ENCODE measurements at places on chromosomes 6 and 20. TPM values are rescaled to one million over a fixed set of nuclear protein-coding genes. Genes with fewer than 3 reads are reported as not detected.

Gene METTL24
- not detected for total RNA-seq

Gene SIRPB2
- not detected for total RNA-seq

Gene ADGRF5
- not detected for total RNA-seq

Gene SCRT2
- total RNA-seq = not detected

Gene RNF217
- 7.0 TPM for total RNA-seq

Gene PDE7B
- total RNA-seq = 1.7 TPM

Gene SLC52A3
- total RNA-seq = not detected

Gene BTN1A1
- not detected for total RNA-seq

Gene SERPINB1
- total RNA-seq = 38.9 TPM

Gene RSPH3
- total RNA-seq = 1.3 TPM

Gene ZC2HC1B
- not detected for total RNA-seq

Gene MTFR2
- 4.5 TPM for total RNA-seq

Gene TCF21
- total RNA-seq = not detected

Gene GRIK2
- total RNA-seq = 2.9 TPM

Gene SNAP25
- total RNA-seq = 1.2 TPM

Gene ABHD16B
- not detected for total RNA-seq

Gene HLA-DOB
- total RNA-seq = not detected

Gene CTAGE9
- total RNA-seq = not detected

Gene WFDC12
- not detected for total RNA-seq

Gene UTRN
- 24.0 TPM for total RNA-seq

Gene PRRT1
- total RNA-seq = 0.10 TPM

Gene PACRG
- not detected for total RNA-seq

Gene KCNS1
- total RNA-seq = not detected

Gene FLRT3
- 36.5 TPM for total RNA-seq

Gene FBXO30
- 3.3 TPM for total RNA-seq

Gene PABPC1L
- total RNA-seq = 1.4 TPM

Gene C20orf144
- not detected for total RNA-seq

Gene SUPT3H
- 5.9 TPM for total RNA-seq

Gene RAET1L
- total RNA-seq = not detected

Gene SLC26A8
- not detected for total RNA-seq

Gene TGM3
- not detected for total RNA-seq

Gene CRIP3
- not detected for total RNA-seq

Gene AURKA
- total RNA-seq = 97.8 TPM

Gene RBBP8NL
- not detected for total RNA-seq

Gene XKR7
- not detected for total RNA-seq

Gene TRIM10
- total RNA-seq = not detected

Gene TNFRSF6B
- total RNA-seq = 0.39 TPM

Gene PREX1
- 2.8 TPM for total RNA-seq

Gene FAM184A
- 1.4 TPM for total RNA-seq

Gene NEURL2
- total RNA-seq = 1.8 TPM

Gene SNX14
- 40.4 TPM for total RNA-seq

Gene CCDC170
- total RNA-seq = not detected

Gene SLC22A7
- not detected for total RNA-seq

Gene HUS1B
- 2.1 TPM for total RNA-seq

Gene FAM209B
- not detected for total RNA-seq

Gene IL20RA
- total RNA-seq = not detected

Gene ADGRF1
- 0.17 TPM for total RNA-seq

Gene SLC17A1
- not detected for total RNA-seq

Gene C6orf52
- total RNA-seq = not detected

Gene SEMG1
- not detected for total RNA-seq

Gene BANF2
- total RNA-seq = not detected

Gene TBPL1
- 52.0 TPM for total RNA-seq

All from H4 (cell line).